ENCODE measurements at places on chromosomes 2 and 18.

- peak; percentile 44 for DNase-seq
Observed at GRCh38 chr2:675982-676646, 1.1 kb downstream of the TMEM18 start.

- DNase-seq = no peak
Observed at GRCh38 chr2:224360801-224361251, 41.1 kb downstream of the FAM124B start.

GRCh38 chr18:11251891-11252270 lies 102.5 kb upstream of the PIEZO2 start:
- peak; percentile 50 for DNase-seq

DNA sequence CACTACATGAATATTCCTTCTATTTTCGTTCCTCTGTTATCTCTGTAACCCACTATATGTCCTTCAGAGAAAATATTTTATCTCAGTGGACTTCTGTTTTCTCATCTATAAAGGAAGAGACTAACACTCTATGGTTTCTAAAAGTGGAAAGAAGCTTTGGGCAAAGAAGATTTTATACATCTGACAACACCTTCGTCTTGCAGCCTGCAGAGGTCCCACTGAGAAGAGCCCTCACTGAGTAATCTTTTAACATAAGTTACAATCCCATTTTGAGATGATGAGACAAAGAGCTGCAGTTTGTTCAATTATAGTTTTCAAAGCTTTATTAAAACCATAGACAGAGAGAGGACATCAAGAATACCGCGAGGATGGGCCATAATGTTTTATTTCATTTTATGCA lies 28.7 kb downstream of the XIRP2 start:
- no peak for DNase-seq

- DNase-seq = no peak
Observed at GRCh38 chr2:171244466-171244969, 83.8 kb upstream of the TLK1 start.

- no peak for DNase-seq
Observed at GRCh38 chr2:207160115-207160514, 5.6 kb downstream of the KLF7 start.

GRCh38 chr2:8558096-8558495 lies 123.8 kb upstream of the ID2 start:
- DNase-seq = no peak

- no peak for DNase-seq
Observed at GRCh38 chr2:33409417-33409955, 67.0 kb upstream of the RASGRP3 start.

DNA sequence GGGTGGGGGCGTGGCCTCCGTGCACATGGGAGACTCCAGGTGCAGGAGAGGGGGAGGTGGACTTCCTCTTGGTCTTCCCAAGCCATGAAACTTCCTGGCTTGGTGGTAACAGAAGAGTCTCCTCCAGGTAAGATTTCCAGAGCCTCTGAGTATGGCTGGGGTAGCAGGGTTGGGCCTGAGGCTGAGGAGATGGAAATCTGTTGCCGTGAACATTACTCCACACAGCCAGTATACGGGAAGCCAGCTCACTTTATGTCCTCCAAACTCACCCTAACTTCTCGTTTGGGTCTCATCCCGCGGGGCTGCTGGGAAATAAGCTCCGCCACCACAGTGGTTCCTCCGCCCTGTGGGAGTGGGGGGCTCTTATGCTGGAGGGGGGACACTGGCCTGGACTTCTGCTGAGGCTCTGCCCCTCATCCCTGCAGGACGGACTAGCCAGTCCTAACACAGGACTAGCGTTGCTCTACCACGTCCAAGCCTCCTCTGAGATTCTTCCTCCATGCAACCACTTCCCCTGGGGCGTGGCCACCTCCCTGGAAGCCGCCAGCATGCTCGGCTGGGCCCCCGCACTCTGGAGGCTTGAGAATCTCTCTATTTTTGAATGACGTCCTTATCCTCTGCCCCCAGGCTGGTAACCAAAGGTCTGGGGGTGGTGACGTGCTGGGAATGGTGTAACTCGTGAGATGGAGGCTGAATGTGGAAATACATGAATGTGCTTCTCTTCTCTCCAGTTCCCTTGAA lies 777 bp upstream of the RAB17 start:
- DNase-seq = no peak

DNA sequence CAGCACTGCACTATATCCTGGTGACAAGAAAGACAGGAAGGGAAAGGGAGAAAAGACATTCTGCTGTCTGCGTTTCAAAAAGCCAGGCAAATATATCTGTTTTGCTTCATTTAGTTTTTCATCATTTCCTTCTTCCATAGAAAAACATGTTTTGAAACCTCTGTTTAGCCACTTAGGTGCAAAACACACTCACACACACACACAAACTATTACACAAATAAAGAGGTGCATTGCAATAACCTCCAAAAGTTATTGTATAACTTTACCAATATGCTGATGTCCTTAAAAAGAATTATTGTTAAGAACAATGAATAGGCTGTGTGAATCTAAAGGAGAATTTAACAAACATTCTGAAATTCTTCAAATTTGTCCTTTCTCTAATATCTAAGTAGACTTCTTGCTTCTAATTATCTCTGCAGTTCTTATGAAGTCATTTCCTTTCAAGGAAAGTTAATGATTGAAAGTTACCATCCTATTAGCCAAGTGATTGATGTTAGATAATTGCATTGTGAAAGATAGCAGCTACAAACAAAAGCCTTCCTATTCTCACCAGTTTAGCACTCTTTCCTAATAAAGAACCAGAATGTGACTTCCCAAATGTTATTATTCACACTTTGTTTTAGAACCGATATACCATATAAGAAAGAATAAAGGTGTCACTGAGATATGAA lies 516.7 kb downstream of the KCNJ3 start:
- DNase-seq = no peak

GRCh38 chr2:109209412-109209811 lies 80.4 kb downstream of the SH3RF3 start:
- peak; percentile 67 for DNase-seq

DNA sequence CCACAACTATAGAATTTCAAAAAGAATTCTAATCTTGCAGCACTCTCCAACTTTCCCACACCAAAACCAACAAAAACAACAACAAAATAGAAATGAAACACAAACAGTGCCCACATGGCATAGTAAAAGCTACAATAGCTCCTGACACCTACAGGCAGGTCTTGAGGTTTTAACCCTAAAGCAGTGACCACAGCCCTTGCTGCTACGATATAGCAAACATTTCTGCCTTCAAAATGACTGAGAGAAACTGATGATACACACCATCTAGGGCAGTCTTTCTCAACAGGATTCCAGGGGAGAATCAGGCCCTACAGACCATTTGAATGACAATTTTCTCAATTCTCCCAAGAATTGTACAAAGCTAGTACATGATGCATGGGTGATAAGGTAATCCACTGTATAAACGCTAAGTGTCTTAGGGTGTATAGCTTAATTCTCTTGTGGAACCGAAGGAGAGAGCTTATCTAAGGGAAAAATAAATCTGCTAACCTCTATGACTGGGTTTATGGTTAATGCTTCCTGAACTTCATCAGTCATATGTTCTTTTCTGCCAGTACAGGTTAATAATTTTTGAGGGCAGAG lies 46.5 kb downstream of the TRAK2 start:
- no peak for DNase-seq

DNA sequence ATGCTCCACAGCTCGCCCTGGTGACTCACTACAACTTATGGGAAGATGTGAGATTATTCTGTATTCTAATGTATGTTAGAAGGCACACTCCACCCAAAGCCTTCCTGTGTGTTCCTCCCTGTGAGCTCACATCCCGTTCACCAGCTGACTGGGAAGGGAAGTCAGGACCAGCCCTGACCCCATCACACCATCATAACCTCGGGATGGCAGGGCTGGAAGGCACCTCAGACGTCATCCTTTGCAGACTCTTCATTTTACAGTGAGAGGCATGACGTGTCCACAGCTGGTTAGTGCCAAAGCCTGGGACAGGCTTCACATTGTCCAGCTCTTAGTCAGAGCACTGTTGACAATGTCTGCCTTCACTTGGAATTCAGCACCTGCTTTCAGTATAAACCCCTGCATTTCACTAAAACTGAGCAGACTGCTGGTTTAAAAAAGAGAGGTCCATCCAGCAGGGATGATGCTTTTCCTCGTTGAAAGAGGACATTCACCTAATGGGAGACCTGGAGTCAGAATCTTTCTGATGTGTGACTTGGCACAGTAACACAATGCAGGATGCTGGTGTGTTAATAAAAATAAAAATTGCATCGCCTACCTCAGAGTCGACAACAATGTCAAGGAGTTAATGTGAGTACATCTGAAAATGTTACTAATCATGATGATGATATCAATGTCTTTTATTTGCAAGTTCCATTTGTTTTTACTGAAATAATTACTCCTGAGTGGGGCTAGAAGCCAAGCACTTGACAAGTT lies 418.0 kb upstream of the TNP1 start:
- DNase-seq = peak; percentile 99

DNA sequence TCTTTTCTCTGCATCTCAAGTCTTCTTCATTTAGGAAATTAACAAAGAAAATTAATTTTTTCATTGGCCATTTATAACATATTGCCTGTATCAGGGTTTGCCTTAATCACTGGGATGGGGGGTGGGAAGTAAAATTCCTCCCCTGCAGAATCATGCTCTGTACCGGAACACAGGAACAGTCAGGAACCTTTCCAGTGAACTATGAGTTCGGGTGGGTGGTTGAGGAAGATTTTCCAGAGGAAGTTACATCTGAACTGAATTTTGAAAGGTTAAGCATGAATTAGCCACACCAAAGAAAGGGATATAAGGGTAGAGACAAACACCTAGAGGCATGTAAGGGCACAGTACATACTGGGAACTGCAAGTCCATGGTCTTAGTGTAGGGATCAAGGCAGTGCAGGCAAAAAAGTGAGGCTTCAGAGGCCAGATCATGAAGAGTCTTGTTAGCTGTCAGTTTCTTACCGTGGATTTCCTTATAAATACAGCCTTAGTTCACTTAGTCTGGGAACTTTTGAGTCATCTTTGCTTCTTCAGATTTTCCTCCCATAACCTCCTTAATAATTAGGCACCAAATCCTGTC lies 55.6 kb downstream of the FAM117B start:
- DNase-seq = no peak

DNA sequence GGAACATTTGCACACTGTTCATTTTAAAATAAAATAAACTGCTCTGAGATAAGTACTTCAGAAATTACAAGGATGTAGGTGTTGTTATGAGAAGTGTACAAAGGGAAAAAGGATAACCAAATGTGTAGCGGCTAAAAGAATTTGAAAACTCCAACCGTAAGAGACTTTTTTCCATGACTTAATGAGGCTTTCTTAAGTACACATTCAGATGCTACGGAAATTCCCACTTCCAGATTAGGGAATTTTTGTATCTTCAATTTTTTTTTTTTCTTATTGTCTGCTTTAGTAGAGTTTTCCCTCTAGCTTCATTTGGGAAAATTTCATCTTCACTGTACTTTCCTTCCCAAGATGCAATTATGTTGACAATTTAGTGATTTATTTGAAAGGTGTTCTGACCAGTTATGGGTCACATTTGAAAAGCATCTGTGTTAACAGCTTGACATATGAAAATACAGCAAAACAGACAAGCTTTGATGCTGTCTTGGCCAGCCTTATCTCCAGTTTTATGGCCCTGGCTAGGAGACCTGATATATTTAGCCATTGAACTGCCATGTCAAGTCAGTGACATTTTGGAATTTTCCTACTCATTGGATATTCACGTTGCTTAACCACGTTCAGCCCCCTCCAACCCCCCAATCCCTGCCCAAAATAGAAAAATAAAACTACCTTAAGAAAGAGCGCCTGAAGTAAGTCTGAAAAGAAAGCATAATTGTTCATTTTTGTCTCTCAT lies 105.6 kb downstream of the FEZ2 start:
- no peak for DNase-seq

- no peak for DNase-seq
Observed at GRCh38 chr2:67036444-67036843, 360.7 kb upstream of the ETAA1 start.

GRCh38 chr2:120367649-120368048 lies 21.7 kb downstream of the INHBB start:
- no peak for DNase-seq

DNA sequence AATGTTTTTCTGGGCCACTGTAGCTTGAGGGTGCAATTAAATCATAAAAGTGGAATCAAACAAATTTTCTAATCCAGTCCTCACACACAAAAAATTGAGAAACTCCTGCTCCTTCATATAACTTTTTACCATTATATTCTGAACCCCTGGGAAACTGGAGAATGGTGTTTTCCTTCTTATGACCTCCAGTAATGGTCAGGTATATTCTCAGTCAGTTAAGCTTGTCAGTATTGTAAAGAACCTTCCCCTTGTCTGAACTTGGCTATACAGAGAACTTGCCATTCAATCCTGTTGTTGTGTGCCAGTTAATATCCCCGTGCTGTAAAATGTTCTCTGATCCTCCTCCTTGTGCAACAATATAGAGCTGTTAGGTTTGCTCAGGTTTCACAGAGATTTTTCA lies 39.5 kb downstream of the ZNF804A start:
- DNase-seq = no peak

GRCh38 chr2:9975328-9975727 lies 23.8 kb downstream of the GRHL1 start:
- DNase-seq = no peak

DNA sequence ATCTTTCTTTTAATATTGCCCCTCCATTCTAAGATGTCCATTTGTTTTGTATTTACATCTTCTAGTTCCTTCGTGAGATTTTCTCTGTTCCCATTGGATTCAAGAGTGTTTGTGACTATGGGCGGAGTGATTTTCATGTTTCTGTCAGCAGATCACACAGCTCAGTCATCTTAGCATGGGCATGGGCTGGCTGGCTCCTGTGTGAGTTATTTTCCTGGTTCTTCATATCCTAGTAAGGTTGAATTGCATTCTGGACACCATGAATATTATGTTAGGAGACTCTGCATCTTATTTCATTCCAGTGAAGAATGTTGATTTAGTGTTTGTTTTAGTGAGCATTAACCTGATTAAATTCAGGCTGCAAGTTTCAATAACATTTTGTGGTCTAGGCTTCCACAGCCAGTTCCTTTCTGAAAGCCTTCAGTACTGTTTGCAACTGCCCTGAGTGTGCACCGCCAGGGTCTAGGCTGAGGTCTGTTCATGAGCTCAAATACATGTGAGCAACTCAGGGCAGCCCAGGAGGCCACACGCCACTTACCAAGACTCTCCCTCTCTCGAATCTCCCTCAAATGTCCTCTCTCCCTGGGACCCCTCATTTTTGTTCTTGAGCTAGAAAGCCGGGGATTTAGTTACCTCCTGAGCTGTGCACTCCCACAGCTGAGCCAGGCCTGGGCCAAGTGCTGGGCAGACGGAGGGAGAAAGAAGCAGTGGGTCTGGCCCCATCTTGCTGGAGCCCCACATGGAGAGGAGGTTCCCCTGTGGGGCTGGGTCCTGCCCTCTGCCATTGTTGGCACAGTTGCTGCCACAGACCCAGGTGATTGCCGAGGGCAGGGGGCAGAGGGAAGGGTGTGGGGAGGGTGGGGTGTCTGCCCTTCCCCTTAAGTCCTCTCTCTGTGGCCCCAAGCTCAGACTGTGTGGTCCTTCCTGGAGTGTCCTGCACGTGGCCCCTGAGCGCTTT lies 145.9 kb downstream of the RTP5 start:
- DNase-seq = no peak

DNA sequence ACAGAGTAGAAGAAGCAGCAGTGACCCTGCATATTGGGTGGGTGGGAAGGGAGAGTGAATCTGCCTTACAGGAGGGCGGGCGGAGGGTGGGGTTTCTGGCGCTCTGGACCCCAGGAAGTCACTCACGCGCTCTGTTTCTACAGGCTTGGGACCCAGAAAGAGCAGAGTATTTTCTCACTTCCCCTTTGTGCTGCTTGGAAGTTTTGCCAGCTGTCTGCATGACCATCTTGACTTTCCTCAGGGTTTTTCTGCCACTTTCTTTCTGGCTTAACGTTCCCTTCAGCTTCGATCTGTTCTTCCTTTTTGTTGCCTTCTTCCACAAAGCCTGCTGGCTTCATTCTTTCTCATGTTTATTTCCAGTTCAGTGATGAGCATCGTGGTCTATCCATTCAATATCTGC lies 383.1 kb downstream of the GALR1 start:
- no peak for DNase-seq
